Activated naive CD8-positive, alpha-beta T cell treated with anti-CD3 and anti-CD28 coated beads for 36 hours (primary cell): ENCODE measurements at places on chromosomes 4 and X. TPM values are rescaled to one million over a fixed set of nuclear protein-coding genes. Genes with fewer than 3 reads are reported as not detected.
A peak's percentile ranks its signal among the peaks of the same experiment; 100 is the strongest.

Gene DACH2
- total RNA-seq = not detected

Gene FAM9B
- not detected for total RNA-seq

Gene LPAR4
- total RNA-seq = not detected

Gene MAGEB10
- total RNA-seq = not detected

Gene USP11
- total RNA-seq = 45.3 TPM

Gene MAGEA2B
- total RNA-seq = not detected

GRCh38 chrX:6225911-6226595 is 2.6 kb downstream of the NLGN4X start:
- DNase-seq = peak; percentile 1
- H3K36me3 ChIP-seq = no peaks in the 10 kb centered on the region
- peaks cover 39% of the 10 kb centered on the region for H3K27me3 ChIP-seq
- H3K27ac ChIP-seq = no peak overlapping the region
- H3K4me3 ChIP-seq = no peak overlapping the region
- no peaks in the 10 kb centered on the region for H3K4me1 ChIP-seq

GRCh38 chrX:37470711-37471110 is 100.8 kb upstream of the LANCL3 start:
- no peak overlapping the region for H3K4me3 ChIP-seq
- no peaks in the 10 kb centered on the region for H3K36me3 ChIP-seq
- H3K4me1 ChIP-seq = no peaks in the 10 kb centered on the region
- no peak for DNase-seq

GRCh38 chrX:150779385-150779784 is 86.2 kb downstream of the MTMR1 start:
- no peak overlapping the region for H3K4me3 ChIP-seq
- peaks cover 11% of the 10 kb centered on the region for H3K4me1 ChIP-seq
- DNase-seq = no peak
- no peaks in the 10 kb centered on the region for H3K27me3 ChIP-seq

GRCh38 chr4:88702782-88703181 is 5.2 kb upstream of the NAP1L5 start:
- no peak overlapping the region for H3K4me3 ChIP-seq
- no peaks in the 10 kb centered on the region for H3K27me3 ChIP-seq
- no peak for DNase-seq
- H3K27ac ChIP-seq = no peak overlapping the region
- H3K36me3 ChIP-seq = peaks cover 18% of the 10 kb centered on the region

GRCh38 chr4:3107691-3108121 is 33.2 kb downstream of the HTT start:
- no peak overlapping the region for H3K4me3 ChIP-seq
- H3K27ac ChIP-seq = no peak overlapping the region
- no peak for DNase-seq
- no peaks in the 10 kb centered on the region for H3K27me3 ChIP-seq
- H3K4me1 ChIP-seq = peaks cover 10% of the 10 kb centered on the region
- H3K36me3 ChIP-seq = peaks cover 7% of the 10 kb centered on the region

- no peaks in the 10 kb centered on the region for H3K36me3 ChIP-seq
- H3K27ac ChIP-seq = no peak overlapping the region
- DNase-seq = peak; percentile 3
- H3K4me3 ChIP-seq = no peak overlapping the region
- no peaks in the 10 kb centered on the region for H3K27me3 ChIP-seq
Observed at GRCh38 chrX:151713849-151714248, 2.0 kb upstream of the FATE1 start.

DNA sequence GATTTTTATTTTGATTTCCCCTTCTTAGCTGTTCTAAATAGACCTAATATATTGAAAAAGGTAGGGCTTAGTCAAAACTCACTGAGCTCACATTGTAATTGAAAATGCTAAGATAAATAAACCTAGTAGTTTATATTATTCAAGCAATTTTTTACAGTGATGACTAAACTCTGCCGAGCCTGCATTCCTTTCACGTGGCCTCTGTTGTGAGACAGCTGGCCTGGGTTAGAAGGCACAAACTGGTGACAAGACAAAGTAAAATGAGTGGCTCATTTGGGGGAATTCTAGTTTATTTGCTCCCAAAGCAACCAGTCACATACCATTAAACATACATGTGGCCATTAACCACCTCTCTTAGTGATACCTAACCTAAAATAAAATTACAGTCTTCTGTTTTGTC is 169.4 kb upstream of the TEX13C start:
- no peaks in the 10 kb centered on the region for H3K36me3 ChIP-seq
- DNase-seq = no peak
- H3K27ac ChIP-seq = no peak overlapping the region
- no peaks in the 10 kb centered on the region for H3K4me1 ChIP-seq

DNA sequence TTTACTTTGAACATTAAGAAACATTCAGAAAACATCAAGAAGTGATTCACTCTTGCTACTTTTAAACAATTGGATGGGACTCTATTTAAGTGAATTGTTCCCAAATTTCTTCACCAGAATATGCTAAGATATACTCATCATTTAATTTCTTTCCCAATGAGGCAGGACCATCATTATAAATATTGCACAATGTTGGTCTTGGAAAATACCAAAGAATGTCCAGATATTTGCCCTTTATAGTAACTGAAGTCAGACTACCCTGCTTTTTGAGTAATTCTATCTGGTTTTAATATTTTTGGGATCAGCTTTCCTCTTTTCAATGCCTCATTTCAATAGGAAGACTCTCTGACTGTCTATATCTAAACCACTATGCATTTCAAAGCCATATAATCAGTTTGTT is 129.4 kb upstream of the TENM3 start:
- no peak for DNase-seq
- no peaks in the 10 kb centered on the region for H3K36me3 ChIP-seq

DNA sequence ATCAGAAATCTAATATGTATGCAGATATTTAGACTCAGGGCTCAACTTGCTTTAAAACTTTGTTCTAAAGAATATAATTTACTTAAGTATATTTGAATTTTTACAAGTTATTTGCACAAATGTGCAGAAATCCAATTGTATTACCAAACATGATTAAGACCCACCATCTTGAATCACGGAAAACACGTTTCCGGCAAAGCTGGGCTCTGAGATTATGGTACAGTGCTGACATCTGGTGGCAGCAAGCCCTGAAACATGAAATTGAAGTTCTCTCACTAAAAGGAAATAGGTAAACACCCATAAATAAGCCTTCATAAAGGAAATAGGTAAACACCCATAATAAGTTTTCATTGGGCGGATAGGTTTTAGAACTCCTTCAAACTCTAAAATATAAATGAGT is 98.3 kb upstream of the MAOA start:
- no peak overlapping the region for H3K27ac ChIP-seq
- no peaks in the 10 kb centered on the region for H3K27me3 ChIP-seq
- no peaks in the 10 kb centered on the region for H3K4me1 ChIP-seq
- DNase-seq = peak; percentile 33
- no peak overlapping the region for H3K4me3 ChIP-seq
- H3K36me3 ChIP-seq = no peaks in the 10 kb centered on the region

- no peaks in the 10 kb centered on the region for H3K36me3 ChIP-seq
- no peak overlapping the region for H3K4me3 ChIP-seq
- H3K27ac ChIP-seq = no peak overlapping the region
- H3K4me1 ChIP-seq = peaks cover 4% of the 10 kb centered on the region
- no peak for DNase-seq
Observed at GRCh38 chr4:100954046-100954445, 393.3 kb downstream of the PPP3CA start.

- no peak overlapping the region for H3K4me3 ChIP-seq
- H3K27ac ChIP-seq = no peak overlapping the region
- no peak for DNase-seq
Observed at GRCh38 chrX:27381419-27381818, 81.7 kb downstream of the PPP4R3C start.

DNA sequence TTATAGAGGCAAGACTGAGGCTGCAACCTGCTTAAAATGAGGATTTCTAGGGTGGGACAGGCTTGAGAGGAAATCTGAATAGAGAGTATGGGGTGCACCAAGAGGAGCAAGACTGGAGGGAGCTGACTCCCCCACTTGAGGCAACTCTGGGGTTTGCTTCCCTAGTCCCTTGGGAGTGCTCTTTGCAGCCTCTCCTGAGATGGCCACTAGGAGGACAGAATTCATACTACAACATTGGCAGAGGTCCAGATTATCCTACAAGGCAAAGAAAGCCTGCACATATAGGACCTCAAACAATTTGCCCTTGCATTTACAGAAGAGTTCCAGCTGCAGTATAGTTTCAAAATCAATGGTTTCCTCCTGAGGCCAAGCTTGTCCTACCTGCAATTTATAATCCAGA is 830.9 kb downstream of the TECRL start:
- no peak overlapping the region for H3K27ac ChIP-seq
- H3K4me3 ChIP-seq = no peak overlapping the region
- DNase-seq = no peak
- H3K36me3 ChIP-seq = no peaks in the 10 kb centered on the region
- H3K27me3 ChIP-seq = no peaks in the 10 kb centered on the region
- no peaks in the 10 kb centered on the region for H3K4me1 ChIP-seq

DNA sequence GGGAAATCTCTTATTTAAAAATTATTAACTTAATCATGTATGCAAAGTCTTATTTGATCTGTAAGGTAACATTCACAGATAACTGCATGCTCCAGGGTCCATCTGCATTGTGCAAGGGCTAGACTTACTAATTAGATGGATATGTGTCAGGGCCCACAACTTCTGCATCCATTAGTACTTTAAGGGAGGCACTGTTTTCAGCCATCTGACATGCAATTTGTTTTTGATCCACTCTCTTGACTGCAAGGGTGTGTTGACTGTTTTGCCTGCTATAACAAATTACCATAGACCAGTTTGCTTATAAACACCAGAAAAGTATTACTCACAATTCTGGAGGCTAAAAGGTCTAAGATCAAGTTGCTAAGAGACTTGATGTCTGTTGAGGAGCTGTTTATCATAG is 542.1 kb upstream of the HS3ST1 start:
- no peaks in the 10 kb centered on the region for H3K4me1 ChIP-seq
- no peak for DNase-seq
- no peak overlapping the region for H3K4me3 ChIP-seq
- H3K27me3 ChIP-seq = no peaks in the 10 kb centered on the region
- H3K36me3 ChIP-seq = no peaks in the 10 kb centered on the region

DNA sequence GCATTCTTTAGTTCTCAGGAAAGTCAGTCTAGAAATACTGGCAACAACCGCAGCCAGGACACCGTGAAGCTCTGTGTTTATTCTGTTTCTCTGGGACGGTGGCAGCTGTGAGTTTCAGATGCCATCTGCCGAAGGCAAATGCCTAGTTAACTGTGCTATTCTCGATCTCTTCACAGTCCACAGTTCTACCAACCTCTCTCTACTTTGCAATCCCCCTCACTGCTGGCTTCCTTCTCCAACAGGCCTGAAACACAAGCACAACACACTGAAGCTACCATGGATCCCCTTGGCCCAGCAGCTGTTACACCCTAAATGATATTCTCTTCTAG is 118.8 kb downstream of the ZNF827 start:
- H3K27me3 ChIP-seq = no peaks in the 10 kb centered on the region
- H3K4me3 ChIP-seq = no peak overlapping the region

DNA sequence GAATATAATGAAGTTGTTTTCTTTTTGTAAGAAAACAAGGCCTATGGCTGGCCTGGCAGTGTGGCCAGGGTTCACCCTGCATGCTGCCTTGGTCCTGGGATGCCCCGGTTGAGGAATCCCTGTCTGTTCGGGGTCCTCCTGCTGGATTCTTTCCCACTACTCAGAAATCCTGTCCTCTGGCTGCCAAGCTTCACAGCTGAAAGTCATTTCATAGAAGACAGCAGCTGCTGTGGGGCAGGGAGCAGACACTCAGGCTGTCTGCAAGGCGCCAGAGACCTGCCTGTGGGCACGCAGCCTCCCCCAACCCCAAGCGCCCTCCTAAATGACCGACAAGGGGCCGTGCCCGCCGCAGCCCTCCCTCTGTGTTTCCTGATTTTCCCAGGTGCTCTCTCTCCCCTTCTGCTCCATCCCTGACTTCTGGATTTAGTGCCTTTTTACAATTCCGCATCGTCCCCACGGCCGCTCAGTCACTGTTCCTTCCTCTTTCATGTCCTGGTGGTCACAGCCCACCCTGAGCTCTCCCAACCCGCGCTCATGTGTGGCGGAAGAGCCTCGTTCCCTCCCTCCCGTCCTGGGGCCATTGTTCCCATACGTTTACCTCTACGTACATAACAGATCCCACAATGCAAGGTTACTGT is 27.5 kb downstream of the ZFYVE28 start:
- no peak for DNase-seq
- H3K4me3 ChIP-seq = peak overlapping the region; percentile 47
- peaks cover 14% of the 10 kb centered on the region for H3K4me1 ChIP-seq
- peaks cover 49% of the 10 kb centered on the region for H3K27me3 ChIP-seq
- no peak overlapping the region for H3K27ac ChIP-seq

DNA sequence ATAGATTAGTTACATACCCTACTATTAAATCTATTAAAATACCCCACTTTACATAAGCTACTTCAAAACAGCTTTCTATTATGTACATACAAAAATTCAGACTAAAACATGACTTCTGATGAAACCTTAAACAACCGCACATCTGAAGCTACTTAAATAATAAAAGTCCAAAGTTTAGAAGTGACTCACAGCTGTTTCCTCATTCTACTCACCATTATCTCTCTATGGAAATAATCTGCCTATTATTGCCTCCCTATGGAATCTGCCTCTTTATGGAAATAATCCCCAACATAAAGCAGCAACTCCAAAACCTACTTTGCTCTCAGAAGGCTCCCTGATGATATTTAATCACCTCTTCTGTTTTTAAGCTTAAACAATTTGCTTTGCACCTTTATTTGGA is 15.7 kb upstream of the BANK1 start:
- H3K27ac ChIP-seq = no peak overlapping the region
- no peaks in the 10 kb centered on the region for H3K36me3 ChIP-seq
- no peak overlapping the region for H3K4me3 ChIP-seq
- H3K27me3 ChIP-seq = peaks cover 12% of the 10 kb centered on the region
- DNase-seq = no peak

GRCh38 chr4:168854350-168854921 is 155.6 kb downstream of the CBR4 start:
- peaks cover 7% of the 10 kb centered on the region for H3K4me1 ChIP-seq
- peaks cover 4% of the 10 kb centered on the region for H3K27me3 ChIP-seq
- DNase-seq = no peak
- H3K36me3 ChIP-seq = no peaks in the 10 kb centered on the region

DNA sequence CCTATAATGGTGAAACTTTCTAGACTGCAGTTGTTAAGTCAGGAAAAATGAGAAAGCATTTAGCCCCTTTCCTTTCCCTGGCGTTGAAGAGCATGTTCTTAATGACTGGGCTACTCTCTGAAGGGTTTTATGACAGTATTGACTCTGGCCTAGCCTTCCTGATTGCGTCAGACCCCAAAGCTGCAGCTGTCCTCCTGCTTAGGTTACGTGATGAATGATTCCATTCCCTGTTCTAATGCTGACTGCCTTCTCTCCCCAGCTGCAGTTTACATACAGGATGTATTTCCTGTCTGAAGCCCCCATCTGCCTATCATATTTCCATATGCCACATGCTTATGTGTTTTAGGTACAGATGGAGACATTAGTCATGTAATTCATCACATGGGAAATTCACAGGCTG is 105.8 kb upstream of the EGFL6 start:
- H3K27me3 ChIP-seq = no peaks in the 10 kb centered on the region
- no peak for DNase-seq
- H3K4me3 ChIP-seq = no peak overlapping the region
- H3K27ac ChIP-seq = no peak overlapping the region
- no peaks in the 10 kb centered on the region for H3K36me3 ChIP-seq
- peaks cover 2% of the 10 kb centered on the region for H3K4me1 ChIP-seq
